ENCODE measurements at places on chromosomes 11 and 22.

DNA sequence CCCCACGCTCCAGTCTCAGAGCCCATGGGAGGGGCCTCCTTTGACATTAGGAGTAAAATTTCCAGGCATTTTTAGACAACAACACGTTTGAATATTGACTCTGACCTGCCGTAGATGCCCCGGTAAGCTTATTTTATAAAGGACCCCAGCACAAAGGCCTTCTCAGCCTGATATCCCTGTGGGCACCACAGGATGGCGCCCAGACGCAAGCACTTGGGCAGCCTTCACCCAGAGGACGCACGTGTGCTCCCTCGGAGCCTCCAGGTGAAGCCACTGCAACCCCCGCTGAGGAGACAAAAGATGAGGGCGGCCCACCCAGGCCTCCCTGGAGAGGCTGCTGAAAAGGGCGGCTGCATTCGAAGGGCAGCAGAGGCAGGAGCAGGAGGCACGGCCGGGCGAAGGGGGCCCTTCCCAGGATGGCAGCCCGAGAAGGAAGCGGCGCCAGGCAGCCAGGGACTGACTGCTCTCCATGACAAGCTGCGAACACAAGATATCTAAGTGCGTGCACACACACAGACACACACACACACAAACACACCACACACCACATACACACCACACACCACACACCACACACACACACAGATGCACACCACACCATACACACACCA, 15.2 kb upstream of the TH start:
- DNase-seq = no peak

GRCh38 chr11:28767574-28767973, 659.4 kb downstream of the METTL15 start:
- no peak for DNase-seq

DNA sequence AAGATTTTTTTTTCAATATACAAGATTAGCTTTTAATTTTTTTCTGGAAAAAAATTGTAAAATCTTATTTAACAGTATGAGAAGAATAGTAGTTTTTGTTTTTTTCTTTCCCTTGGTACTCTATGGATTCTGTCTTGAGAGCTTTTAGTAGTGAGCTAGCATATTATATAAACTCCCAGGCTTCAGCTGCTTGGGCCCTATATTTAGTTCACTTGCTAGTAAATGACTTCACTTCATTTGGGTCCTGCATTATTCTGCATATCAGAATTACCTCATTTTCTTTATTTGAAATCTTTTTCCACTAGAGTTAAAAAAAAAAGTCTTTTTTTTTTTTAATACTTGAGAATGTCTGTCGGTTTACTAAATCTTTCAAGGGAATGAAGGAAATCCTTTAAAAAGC, 33.1 kb downstream of the HIPK3 start:
- no peak for DNase-seq

DNA sequence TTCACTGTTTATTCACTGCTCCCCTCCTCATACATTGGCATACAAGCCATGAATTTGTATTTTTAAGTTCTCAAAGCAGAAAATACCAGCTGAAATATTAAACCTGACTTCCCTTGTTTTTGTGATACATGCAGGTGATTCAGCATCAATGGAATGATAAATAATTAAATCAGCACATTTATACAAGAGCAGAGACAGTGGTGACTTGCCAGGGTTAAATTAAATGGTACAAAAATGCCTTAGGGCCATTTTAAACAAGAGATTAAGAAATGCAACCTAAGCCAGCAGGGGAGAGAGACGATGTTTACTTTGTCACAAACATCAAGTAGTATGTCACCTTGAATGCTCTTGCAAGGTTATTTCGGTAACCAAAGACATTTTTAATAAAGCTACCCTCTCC, 95.9 kb upstream of the DDI1 start:
- DNase-seq = no peak

GRCh38 chr11:113188371-113188834, 126.0 kb upstream of the TTC12 start:
- DNase-seq = no peak

GRCh38 chr11:76049511-76049910, 156.8 kb downstream of the WNT11 start:
- no peak for DNase-seq

- DNase-seq = peak; percentile 12
These were observed 46.2 kb downstream of the IGF2 start for GRCh38 chr11:2092956-2093412.

GRCh38 chr11:113736323-113736722, 30.2 kb upstream of the TMPRSS5 start:
- DNase-seq = no peak

DNA sequence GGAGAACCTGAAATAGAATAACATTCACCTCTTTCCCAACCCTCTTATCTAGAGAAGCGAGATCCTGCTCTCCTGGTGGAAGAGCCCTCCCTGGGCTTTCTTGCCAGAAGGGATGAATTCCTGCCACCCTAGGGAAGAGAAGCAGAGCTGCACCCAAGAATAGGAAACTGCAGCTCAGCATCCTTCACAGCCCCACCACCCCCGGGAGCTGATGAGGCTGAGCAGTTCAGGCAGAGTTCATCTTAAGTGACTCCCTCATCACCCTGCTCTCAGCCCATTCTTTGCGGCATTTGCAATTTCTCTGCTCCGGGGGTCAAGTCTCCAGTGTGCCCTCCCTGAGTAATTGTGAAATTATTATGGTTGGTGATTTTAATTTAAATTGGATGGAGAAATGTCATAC, 514.9 kb downstream of the BUD13 start:
- no peak for DNase-seq

GRCh38 chr11:14700593-14700992, 57.0 kb downstream of the PDE3B start:
- no peak for DNase-seq

All from NCI-H1694 treated with DMSO at 0.1 percent for 48 hours (cell line).